D721Med (cell line): ENCODE measurements at places on chromosomes 6 and 20.

GRCh38 chr6:13392462-13392861, 64.1 kb upstream of the TBC1D7 start:
- no peak for DNase-seq

DNA sequence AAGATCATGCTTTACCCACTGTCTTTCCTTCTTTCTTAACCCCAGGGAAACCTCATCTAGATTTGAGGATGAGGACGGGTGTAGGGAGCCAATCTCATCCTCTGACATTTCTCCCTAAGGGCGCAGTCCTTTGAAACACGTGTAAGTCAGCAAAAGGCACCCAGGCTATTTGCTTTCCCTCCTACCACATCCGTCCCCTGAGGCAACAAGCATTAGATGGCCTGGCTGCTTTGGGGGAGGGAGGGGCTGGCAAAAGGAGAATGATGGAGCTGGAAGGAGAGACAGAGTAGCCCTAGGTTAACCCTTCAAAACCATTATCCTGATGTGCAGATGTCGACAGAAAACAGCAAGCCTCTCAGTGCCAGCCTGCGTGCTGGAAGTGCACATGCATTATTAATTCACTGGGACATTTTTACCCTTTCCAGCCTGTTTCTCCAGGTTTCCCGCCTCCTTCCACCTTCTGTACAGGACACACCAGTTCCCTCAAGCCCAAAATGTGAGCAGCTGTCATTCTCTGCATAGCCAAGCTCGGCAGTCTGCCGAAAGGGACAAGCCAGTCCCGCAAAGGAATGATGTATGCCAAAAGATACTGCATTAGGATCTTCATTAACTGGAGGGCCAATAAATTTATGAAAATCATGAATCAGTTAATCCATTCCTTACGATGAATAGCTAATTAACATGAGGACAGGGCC, 547.2 kb downstream of the CD83 start:
- no peak for DNase-seq

DNA sequence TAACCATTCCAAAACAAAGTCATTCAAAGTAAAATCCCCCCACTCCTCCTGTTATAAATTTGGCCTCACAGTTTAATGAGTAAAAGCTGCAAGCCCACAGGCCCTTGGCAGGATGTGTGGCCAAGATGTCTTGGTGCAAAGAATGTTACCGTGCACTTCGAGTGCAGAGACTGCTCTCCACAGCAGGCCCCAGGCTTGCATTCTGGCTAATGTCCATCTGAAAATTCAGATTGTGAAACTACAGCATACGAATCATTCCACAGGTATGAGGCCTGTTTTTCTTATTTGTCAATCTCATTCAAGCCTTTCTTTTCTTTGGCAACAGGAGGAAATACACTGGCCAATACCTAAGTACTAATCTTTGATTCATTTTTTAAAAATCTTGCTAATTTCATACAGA, 7.1 kb downstream of the RPS6KA2 start:
- no peak for DNase-seq

DNA sequence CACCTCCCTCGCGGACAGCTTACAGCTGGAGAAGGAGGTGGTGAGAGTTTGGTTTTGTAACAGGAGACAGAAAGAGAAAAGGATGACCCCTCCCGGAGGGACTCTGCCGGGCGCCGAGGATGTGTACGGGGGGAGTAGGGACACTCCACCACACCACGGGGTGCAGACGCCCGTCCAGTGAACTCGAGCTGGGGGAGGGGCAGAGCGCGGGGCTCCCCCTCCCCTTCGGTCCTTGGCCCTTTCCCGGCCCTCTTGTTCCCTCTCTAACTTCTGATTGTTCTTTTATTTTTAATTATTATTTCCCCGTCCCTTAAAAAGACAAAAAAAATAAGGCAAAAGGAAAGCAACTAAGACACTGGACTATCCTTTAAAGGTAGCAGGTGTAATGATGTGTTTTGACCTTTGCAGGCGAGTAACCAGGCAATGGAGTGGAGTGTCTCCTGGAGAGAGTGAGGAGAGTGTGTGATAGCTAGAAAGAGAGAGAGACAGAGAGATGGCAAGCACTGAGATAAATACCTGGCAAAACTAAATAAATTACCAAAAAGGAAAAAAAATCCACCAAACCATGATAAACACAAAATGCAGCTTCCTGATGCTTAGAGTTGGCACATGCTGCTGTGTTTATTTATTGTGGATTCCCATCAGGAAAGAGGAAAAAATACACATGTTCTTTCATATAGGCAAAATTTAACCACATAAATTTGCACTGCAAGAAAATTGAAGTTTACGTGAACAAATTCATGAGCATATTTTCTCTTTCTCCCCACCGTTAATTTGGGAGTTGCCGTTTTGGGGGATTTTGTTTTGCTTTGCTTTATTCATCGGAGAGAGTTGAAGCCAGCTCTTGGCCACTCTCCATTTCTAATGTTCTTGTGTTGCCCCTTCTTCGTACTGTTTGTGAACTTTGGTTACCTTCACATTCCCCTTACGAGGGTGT, 1.9 kb downstream of the POU3F2 start:
- DNase-seq, result no peak
